NCI-H1048 (cell line): ENCODE measurements at places on chromosomes 2 and 18.

DNA sequence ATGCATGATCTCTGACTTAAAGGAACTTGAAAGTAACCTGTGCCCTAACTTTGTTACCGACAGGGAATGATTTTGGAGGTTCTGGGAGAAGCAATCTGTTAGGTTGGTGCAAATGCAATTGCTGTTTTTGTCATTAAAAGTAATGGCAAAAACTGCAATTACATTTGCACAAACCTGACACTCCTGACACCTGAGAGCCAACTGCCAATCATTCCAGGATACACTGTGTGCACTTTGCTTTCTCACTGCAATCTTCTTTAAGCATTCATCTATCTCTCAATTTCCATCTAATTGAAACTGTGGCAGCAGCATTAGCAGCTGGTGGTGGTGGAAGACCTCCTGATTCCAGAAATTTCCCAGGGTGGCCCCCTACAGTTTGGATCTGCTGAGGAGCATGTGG is 87.6 kb upstream of the CYP1B1 start:
- DNase-seq: no peak

GRCh38 chr18:45039376-45039775 is 358.7 kb downstream of the SETBP1 start:
- no peak for DNase-seq

DNA sequence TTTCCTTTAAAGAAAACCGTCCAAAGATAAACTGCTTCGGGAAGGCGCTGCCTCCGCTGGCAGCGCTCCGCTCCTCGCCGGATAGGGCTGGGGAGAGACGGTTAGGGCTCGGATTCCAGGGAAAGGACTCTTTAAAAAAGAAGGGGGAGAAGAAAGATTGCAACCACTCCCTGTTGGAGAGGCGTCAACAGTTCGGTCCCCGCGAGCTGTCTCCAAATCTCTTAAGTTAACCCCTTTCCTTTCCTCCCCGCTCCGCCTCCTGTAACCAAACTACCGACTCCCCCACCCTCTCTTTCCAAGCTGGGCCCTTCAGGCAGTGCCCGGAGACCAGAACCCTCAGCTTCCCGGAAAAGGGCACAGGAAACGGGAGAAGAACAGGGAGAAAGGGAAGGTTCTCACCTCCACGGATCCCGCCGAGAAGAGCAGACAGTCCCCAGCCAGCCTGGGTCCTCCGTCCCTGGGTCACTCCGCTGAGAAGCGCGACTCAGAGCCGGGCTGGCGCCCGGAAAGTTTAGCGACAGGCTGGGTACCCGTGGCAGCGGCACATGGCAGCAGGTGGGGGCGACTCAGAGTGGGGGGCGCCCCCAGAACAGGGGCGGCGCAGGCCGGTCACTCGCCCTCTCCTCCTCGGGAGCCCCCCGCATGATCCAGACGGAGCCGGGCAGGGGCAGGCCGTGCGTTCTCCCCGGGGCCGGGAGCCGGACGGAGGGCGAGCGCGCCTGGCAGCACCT is 675 bp downstream of the FZD5 start:
- DNase-seq: no peak

DNA sequence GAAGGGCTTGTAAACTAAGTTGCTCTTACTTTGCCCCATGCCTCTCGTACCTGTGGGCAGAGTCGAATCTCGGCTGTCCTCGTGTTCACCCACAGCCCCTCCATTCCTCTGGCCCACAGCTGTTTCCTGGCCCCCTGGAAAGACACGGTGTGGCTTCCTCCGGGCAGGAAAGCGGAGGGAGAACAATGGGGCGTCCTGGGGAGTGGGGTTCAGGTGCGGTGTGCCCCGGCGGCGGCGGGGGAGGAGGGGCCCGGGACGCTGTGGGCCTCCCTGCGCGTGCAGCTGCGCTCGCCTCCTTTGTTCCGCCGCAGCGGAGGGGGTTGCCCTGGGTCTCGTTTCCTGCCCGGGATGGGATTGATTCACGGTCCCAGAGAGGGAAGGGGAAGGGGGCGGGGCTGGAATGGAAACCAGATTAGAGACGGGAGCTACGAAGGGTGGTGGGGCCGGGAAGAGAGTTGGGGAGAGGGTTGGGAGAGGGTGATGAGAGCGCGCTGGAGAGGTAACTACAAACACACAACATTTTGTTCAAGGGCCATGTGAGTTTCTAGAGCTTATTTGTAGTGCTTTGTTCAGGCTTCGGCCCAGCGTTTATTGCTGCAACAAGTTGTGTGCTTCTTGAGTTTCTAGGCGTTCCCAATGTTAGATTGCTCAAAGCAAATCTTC is 796 bp downstream of the MYO1B start:
- DNase-seq: no peak

DNA sequence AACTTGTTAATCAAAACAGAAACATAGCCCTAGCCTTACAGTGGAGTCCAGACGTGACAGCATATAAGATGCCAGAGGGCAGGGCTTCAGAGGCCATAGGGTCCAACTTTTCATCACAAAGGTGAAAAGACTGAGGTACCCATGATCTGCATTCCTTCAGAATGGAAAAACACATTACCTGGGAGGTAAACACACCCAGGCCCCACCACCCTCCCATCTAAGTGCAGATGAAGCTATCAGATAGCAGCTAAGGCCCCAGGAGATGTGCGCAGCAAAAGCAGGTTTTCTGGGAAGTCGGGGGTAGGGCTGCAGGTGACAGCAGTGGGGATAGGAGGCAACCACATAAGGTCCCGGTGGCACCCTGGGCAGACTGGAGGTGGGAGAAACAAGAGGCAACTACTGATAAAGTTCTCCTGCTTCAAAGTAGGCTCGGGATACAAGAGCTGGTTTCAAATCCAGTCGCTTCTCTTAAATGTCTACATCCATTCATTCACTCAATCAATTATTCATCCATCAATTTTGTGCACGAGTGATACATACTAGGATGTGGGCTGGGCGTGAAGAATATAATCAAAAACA is 75.1 kb upstream of the TMEM247 start:
- DNase-seq: no peak

DNA sequence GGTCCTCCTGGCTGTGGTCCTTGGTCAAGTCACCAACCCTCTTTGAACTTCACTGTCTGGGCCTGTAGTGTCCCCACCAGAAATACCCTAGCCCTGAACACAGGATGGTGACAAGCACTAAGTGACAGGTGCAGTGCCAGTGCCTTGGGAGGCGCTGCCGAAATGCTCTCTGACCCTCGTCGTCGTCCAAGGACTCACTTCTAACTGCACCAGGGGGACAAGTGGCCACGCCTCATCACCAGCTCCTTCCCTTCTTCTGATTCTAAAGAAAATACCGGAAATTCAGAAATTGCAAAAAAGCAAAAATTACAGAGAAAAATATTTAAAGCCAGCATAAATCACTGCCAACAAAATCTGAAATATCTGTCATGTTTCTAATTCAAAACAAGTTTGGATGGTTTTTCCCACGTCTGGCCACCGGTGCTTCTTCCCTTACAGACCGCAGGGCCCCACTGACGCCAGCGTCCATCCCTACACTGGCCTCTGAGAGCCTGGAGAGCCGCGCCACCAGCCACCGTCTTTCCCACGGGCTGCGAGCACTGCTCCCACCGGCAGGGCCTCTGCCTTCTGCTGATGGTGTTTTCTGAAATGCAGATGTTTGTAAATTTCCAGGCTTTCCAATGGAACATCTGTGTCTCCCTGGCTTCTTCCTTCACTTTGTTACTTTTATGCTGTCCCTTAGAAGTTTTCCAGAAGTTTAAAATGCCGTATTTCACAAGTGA is 37.4 kb upstream of the GPC1 start:
- DNase-seq: no peak

GRCh38 chr2:222960126-222960525 is 91.9 kb upstream of the KCNE4 start:
- DNase-seq: no peak

DNA sequence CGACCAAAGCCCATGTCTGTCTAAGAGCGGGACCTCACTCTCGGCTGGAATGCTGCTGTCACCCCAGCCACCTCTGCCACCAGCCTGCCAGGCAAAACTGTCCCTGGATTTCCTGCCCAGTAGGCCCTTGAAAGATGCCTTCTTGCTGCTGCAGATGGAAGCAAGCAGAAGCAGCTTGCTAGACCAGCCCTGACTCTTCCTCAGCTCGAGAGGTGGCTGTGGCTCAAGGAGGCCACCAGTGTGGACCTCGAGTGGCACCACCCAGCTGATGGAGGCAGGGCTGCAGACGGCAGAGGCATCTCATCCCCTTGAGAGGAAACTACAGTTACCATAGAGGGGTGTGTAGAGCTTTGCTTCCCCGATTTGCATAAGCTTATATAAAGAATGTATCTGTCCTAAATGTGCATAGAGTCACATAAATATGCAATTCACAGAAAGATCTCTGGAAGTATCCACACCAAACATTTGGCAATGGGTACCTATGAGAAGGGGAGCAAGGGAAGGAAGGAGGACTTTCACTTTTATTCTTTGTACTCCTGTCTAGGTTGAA is 20.6 kb downstream of the ADCY3 start:
- no peak for DNase-seq
